ENCODE measurements at places on chromosomes 13 and 19. TPM values are rescaled to one million over a fixed set of nuclear protein-coding genes. Genes with fewer than 3 reads are reported as not detected.

- DNase-seq = no peak
Measured at GRCh38 chr19:18562086-18562485, 4.4 kb downstream of the KXD1 start.

DNA sequence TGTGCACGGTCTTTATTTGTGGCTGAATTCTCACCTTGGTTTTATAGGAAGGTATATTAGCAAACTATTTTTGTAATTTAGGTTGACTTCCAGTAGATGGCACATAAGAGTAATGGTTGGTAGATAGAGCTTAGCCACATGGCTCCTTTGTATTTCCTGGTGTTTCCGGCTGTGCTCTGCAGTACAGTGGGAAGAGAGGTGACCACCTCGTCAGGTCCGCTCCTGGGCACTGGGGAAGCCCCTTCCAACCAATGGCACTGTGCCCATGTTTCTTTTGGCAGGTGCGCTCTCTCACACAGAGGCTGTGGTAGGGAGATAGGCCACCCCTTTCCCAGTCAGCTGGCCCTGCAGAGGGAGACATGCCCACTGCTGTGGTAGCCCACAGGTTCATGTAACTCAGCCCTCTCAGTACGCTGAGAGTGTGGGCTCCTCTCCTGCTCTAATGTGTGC is 74.3 kb upstream of the ATP12A start:
- peak; percentile 20 for DNase-seq

GRCh38 chr13:52356327-52356726 is 49.6 kb downstream of the THSD1 start:
- no peak for DNase-seq

DNA sequence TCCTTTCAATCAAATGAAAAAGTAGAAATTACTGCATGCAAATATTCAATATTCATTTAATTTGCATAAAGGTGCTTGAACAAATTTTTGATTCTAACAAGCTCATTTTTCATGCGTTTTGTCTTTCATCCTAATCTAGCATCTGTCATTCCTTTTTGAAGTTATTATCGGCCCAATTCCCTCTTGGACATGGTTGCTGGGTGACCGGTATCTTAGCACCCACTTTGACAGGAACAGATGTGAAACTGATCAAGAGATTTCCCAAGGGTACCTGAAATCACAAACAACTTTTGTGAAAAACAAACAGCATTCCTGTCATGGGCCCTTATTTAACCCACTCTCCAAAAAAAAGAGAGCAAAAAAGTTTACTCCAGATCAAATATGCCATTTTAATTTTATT is 13.3 kb downstream of the DACH1 start:
- no peak for DNase-seq

DNA sequence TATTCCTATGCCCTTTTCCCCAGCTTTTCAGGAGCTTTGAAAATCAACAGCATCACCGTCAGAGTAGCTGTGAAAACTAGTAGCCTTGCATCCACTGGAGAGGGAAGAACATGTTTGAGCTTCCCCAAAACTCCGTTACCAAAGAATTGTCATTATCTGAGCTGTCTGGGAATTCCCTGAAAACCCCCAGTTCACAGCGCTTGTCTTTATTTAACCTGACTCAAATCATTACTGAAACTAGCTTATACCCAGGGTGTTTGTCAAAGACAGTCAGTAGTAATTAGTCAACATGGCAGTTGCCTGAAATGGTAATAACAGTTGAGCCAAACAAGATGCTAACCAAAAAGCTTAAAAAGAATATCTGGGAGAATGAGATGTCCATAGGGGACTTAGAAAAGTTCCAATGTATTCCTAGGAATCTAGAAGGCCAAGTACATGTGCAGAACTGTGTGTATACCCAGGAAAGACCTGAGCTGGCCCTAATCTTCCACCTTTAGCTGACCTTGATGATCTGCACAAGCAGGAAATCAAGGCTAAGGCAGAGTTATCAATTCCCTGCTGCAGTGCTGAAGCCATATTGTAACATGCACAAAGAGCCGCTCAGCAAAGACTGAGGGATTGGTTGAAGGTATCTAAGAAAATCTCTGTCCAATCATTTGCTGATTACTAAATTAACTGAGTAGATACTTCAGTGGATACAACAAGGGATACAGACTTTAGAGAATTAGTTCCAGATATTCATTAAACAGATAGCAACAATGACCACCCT is 130.8 kb downstream of the KL start:
- no peak for DNase-seq

GRCh38 chr13:75774176-75774575 is 138.0 kb downstream of the LMO7 start:
- no peak for DNase-seq

DNA sequence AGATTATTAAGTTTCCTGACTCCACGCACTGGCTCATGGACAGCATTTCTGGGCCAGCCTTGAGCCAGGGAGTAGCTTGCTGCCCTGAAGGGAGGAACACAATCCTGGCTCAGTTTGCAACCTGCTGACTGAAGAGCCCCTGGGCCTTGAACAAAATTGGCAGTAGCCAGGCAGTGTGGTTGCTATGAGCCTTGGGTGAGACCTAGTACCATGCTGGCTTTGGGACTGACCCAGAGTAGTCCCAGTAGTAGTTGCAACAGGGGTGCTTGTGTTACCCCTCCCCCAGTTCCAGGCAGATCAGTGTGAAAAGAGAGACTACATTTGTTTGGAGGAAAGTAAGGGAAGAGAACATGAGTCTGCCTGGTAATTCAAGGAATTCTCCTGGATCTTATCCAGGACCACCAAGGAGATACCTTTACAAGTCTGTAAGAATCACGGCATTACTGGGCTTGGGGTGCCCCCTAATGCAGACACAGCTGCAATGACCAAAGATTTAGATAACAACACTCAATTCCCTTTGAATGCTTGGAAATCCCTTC is 22.0 kb downstream of the ITGBL1 start:
- DNase-seq = no peak

GRCh38 chr19:38727868-38728660 is 16.2 kb downstream of the CAPN12 start:
- no peak for DNase-seq

- DNase-seq = no peak
Measured at GRCh38 chr13:60112771-60113170, 51.0 kb downstream of the DIAPH3 start.

DNA sequence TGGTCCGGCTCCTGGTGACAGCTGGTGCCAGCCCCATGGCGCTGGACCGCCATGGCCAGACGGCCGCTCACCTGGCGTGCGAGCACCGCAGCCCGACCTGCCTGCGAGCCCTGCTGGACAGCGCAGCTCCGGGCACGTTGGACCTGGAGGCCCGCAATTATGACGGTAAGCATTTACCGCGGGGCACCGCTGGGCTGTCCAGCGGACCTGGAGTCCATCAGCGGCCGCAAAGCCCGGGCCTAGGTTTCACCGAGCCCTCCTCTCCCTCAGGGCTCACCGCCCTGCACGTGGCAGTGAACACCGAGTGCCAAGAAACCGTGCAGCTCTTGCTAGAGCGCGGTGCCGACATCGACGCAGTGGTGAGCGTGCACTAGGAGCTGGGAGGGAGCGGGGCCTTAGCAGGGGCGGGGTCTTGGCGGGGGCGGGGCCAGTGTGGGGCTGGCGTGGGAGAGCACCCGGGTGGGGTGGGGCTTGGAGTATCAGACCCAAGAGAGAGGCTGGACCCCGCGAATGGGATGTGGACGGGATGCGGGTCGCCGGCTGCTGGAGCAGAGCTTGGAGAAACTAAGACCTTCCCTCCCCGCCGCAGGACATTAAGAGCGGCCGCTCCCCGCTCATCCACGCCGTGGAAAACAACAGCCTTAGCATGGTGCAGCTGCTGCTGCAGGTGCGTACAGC is 8.7 kb downstream of the BCL3 start:
- no peak for DNase-seq

DNA sequence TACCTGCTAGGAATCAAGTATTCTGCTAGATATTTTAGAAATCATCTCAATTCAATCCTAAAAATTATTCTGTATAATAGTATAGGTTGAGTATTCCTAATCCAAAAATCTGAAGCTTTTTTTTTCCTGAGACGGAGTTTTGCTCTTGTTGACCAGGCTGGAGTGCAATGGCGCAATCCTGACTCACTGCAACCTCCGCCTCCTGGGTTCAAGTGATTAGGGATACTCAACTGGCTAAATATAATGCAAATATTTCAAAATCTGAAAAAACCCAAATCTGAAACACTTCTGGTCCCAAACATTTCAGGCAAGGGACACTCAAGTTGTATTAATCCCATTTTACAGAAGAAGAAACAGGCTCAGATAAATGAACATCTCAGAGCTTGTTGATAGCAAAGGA is 17.2 kb upstream of the USPL1 start:
- no peak for DNase-seq

DNA sequence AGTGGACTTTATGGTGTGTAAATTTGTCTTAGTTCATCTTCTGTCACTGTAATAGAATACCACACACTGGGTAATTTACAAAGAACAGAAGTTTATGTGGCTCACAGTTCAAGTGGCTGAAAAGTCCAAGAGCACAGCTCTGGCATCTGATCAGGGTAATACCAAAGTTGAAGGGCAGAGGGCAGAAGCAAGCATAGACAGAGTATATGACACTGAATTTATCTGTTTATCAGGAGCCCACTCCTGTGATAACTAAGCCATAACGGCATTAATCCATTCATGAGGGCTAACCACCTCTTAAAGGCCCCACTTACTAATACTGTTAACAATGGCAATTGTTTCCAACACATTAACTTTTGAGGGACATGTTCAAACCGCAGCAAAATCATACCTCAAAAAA is 4.0 kb upstream of the RFXAP start:
- peak; percentile 16 for DNase-seq

- peak; percentile 12 for DNase-seq
Measured at GRCh38 chr19:40155749-40156265, 35.4 kb upstream of the MAP3K10 start.

The SLC25A23 gene
- 19.4 TPM for total RNA-seq

The RAB4B gene
- 54.7 TPM for total RNA-seq

The ZNF799 gene
- 4.7 TPM for total RNA-seq

The PLIN4 gene
- not detected for total RNA-seq

The PDE4C gene
- total RNA-seq = 0.15 TPM

The ARHGEF7 gene
- total RNA-seq = 64.5 TPM

The VSTM1 gene
- total RNA-seq = not detected

The FKBP8 gene
- total RNA-seq = 185 TPM

The CYP4F8 gene
- not detected for total RNA-seq

The SIGLEC10 gene
- total RNA-seq = 0.72 TPM

The FBXO17 gene
- total RNA-seq = 0.35 TPM

Measured in activated CD4-positive, alpha-beta T cell treated with anti-CD3 and anti-CD28 coated beads, Interleukin-2, amount 10 ng/mL, durations not matched to agents 7 days and 5 days (primary cell).